ENCODE measurements at places on chromosomes 4 and X.
A peak's percentile ranks its signal among the peaks of the same experiment; 100 is the strongest.

DNA sequence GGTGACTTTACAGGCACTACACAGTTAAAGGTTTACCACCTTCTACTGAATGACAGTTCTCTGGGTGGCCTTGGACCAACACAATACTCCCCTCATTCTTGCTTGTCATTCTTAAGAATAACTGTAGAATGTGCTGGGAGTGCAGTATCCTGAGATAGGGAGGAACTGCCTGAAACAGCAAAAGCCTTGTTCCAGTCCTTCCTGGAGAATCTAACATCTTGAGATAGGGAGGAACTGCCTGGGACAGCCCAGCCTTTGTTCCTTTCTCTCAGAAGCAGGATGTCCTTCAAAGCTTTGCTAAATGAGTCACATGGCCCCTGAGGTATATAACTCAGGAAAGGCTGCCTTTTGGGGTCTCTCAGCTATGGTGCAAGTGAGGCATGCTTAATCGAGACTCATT is 145.7 kb upstream of the MBNL3 start:
- DNase-seq, result no peak

DNA sequence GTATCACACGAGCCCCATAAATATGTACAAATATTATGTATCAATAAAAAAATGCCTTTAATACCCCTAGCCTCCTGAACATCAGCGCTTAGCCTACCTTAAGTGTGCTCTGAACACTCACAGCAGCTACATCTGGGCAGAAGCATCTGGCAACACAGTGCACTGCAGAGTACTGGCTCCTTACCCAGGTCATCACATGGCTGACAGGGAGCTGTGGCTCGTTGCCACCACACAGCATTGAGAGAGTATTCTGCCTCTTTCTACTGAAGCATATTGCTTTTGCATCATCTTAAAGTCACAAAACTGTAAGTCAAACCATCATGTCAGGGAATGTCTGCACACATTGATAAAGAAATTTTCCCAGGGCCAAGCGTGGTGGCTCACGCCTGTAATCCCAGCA is 55.2 kb downstream of the TRIML1 start:
- no peak for DNase-seq

- DNase-seq, result no peak
These were observed 320.6 kb downstream of the ADGRL3 start for GRCh38 chr4:61520681-61521160.

- DNase-seq, result no peak
These were observed 108.8 kb downstream of the AMELX start for GRCh38 chrX:11401966-11402365.

DNA sequence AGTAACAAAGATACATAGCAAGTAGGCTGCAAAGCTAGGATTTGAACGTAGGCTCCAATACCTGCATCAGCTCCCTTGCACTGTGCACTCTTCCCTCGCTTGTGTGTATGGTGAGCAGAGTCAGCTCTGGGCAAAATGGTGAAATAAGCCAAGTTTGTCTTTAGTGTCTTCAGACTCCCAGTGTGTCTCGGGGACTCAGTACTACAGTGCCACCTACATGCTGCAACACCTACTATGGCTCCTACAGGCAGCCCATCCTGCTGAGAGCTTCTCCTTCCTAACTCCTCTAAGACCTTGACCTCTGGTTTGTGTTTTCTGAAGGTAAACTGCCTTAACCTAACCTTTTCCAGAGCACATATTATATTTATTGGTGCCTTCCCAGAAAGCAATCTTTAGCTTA is 42.5 kb downstream of the RTL9 start:
- DNase-seq, result no peak

DNA sequence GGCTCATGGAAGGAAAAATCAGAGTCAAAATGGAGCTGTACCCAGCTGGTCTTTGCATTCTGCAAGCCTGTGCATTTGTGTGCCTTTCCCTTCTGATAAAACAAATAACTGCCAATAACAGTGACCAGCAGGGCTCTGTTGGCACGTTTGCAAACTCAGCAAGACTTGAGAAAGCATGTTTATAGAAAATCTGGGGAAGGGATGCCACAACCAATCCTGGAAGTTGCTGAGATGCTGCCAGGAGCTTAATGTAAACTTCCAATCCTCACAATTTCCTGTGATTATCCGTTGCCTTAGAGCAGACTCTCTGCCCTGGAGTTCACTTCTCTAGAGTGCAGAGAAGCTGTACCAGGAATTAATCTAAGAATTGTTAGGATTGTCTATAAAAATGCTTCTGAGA is 6.9 kb upstream of the ANXA3 start:
- no peak for DNase-seq

DNA sequence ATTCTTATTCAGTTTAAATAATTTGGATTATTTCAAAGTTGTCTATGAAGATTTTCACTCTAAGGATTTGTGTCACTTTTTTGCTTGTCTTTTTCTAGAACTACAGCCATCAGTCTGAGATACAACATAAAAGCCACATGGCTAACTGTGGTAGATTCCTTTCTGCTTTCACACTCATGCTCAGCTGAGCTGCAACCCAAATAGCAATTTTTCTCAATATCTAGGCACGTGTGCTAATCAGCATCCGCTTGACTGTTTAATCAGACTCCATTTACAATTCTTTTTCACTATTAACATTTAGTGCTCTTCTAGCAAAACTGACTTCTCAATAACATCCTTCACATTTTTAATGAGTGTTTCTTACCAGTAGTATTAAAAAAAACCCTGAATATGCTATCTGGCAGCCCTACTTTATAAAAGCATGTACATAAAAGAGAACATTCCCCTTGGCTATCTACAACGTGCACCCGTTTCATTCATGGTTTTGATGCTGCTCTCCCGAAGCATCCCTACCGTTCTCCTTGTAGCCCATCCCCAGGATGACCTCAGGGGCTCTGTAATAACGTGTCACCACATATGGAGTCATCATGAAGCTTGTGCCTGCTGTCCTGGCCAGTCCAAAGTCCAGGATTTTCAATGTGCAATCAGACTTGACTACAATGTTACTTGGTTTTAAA is 259.2 kb downstream of the MAPK10 start:
- DNase-seq, result no peak

- no peak for DNase-seq
These were observed 184.6 kb upstream of the KIT start for GRCh38 chr4:54473077-54473545.

DNA sequence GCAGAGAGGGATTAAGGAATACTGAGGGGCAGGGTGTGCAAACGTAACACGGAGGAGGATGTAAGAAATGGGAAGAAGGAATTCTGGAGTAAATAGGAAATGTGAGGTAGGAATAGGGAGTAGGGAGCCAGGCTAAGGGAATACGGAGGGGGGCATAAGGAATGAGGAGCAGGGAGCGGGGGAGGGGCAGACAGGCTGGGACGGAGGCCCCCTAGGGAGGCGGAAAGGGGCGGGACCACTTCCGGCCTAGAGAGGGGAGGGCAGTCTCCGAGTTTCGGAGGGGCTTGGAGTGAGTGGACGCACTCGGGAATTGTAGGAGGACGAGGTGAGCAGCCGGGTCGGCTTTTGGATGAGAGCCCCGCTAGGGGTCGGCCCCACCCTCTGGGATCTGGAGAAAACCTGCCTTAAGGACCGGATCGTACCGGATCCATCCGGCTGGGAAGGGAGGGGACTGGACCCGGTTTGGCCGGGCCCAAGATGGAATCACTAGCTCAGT is 612 bp downstream of the MAGED2 start:
- peak; percentile 57 for DNase-seq

- no peak for DNase-seq
These were observed 6.0 kb downstream of the P2RY4 start for GRCh38 chrX:70254063-70254400.

GRCh38 chr4:82501154-82501442 is 60.7 kb downstream of the TMEM150C start:
- DNase-seq, result no peak

DNA sequence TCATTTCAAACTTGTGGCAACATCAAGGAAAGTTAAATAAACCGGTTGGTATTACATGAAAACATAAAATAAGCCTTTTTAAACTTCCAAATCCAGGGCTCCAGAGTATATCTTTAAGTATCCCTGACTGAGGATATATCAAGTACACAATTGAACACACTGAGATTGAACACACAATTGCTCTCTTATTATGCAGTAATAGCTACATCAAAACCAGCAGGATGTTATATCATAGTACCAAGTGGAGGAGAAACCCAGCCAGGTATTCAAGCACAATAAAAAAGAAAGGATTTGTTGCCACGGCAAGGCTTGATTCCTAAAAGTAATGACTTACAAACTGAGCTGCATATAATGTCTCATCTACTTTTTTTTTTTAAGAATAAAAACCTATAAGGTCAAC is 605.8 kb downstream of the SPOCK3 start:
- no peak for DNase-seq

GRCh38 chr4:38310446-38311043 is 350.3 kb downstream of the PTTG2 start:
- DNase-seq, result no peak

- no peak for DNase-seq
These were observed 71.3 kb upstream of the ENOX2 start for GRCh38 chrX:130974323-130974722.

- no peak for DNase-seq
These were observed 150.0 kb downstream of the VCX3A start for GRCh38 chrX:6384921-6385320.

DNA sequence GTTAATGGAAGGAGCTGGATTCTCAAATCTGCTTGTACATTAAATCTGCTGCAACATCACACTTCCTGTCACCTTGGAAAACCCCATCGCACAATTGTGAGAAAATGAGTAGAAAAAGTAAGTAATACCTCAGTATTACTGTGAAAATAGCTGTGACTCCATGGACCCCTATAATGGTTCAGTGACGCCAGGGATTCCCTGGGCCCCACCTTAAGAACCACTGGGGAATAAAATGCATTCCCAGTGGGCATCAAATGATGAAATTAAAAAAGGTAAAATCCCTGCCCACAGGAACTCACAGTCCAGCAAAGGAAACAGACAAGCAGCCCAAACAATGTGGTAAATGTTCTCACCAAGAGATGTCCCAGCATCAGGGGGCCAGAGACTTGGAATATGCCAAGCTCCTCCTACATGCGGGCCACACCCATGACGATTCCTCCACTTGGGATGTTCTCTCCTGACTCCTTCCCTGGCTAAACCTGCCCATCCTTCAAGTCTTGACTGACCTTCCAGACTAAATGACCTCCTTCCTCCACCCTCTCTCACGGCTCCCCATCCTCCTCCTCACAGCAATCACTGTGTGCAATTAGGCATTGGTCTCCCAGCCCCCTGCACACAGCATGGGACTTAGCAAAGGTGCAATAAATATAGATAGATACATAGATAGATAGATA is 2.6 kb downstream of the EVC2 start:
- no peak for DNase-seq

DNA sequence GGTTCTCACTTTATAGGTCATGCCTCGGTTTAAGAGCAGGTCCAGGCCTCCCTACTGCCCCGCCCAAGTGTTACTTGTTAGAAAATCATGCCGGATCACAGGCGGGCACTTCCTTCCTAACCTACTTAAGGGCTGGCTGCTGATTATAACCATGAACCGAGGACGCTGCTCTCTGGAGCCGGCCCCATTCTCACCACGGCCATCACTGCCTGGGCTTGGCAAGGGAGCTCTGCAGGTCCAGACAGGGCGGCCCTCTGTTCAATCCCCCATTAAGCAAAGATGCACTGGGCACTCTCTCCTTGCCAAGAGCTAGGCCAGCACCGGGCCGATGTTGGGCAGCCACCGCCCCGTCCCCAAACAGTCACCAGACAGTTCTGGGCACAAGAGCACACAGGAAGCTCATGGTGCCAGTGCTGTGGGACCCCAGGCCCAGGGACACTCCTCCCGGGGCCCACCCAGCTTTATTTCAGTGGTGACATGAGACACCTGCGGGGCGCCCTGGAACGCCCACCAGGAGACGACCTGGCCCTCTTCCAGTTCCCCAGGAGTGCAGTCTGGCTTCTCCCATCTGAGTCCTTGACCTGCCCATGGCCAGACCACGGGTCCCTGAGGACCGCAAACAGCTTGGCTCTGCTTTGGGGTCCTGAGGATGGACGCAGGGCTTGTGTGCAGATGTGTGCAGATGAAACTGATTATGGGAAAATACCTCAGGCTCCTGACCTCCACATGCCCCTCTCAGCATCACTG is 44.0 kb downstream of the ABLIM2 start:
- no peak for DNase-seq

GRCh38 chr4:102761296-102761701 is 531 bp upstream of the MANBA start:
- peak; percentile 42 for DNase-seq

DNA sequence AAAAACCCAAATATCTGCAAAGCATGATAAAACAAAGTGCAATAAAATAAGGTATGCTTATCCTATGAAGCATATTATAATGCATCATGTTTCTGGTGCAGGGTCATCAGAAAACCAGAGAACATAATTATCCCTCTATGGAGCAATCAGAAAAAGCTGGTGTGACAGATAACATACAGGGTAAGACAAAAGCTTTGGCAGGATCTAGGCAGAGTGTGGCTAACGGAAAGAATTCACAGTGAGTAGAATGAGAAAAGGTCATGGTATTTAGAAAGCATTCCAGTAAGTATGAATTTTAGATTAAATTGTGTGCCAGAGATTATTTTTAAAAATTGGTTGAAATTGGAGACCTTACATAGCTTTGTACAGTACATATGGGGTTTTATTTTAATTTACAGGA is 29.0 kb upstream of the UGT2B4 start:
- DNase-seq, result no peak

Data from pons (tissue), 1 donor.